ENCODE measurements at places on chromosomes 16 and 17. TPM values are rescaled to one million over a fixed set of nuclear protein-coding genes. Genes with fewer than 3 reads are reported as not detected.

The INCA1 gene
- 6.9 TPM for polyA plus RNA-seq

The TAC4 gene
- polyA plus RNA-seq, result 0.78 TPM

The IGFALS gene
- polyA plus RNA-seq, result not detected

The KRT14 gene
- polyA plus RNA-seq, result not detected

The TEX19 gene
- not detected for polyA plus RNA-seq

The PRR11 gene
- polyA plus RNA-seq, result 2.2 TPM

The NGFR gene
- polyA plus RNA-seq, result 12.2 TPM

The PRR29 gene
- 1.7 TPM for polyA plus RNA-seq

The GLP2R gene
- not detected for polyA plus RNA-seq

The CTF1 gene
- 23.4 TPM for polyA plus RNA-seq

The FZD2 gene
- polyA plus RNA-seq, result 51.5 TPM

The RABEP2 gene
- 34.4 TPM for polyA plus RNA-seq

The KCNJ12 gene
- 11.6 TPM for polyA plus RNA-seq

The TMEM100 gene
- polyA plus RNA-seq, result not detected

The CD300LG gene
- polyA plus RNA-seq, result not detected

The ALOXE3 gene
- polyA plus RNA-seq, result not detected

The KRTAP17-1 gene
- not detected for polyA plus RNA-seq

The CACNG4 gene
- 3.0 TPM for polyA plus RNA-seq

The GNG13 gene
- not detected for polyA plus RNA-seq

The AFMID gene
- 40.1 TPM for polyA plus RNA-seq

The NTN1 gene
- polyA plus RNA-seq, result 0.10 TPM

The KRT23 gene
- polyA plus RNA-seq, result not detected

The CMTM1 gene
- 2.6 TPM for polyA plus RNA-seq

The AATK gene
- 8.0 TPM for polyA plus RNA-seq

The EVPLL gene
- not detected for polyA plus RNA-seq

The OTOP2 gene
- polyA plus RNA-seq, result not detected

The PABPN1L gene
- polyA plus RNA-seq, result not detected

The BICDL2 gene
- not detected for polyA plus RNA-seq

The HBM gene
- not detected for polyA plus RNA-seq

The PIRT gene
- polyA plus RNA-seq, result not detected

The ERN2 gene
- polyA plus RNA-seq, result 0.44 TPM

The BLMH gene
- 39.7 TPM for polyA plus RNA-seq

The TMEM95 gene
- not detected for polyA plus RNA-seq

The CTRB1 gene
- polyA plus RNA-seq, result 0.22 TPM

The ITGB3 gene
- 4.6 TPM for polyA plus RNA-seq

The PROCA1 gene
- polyA plus RNA-seq, result 11.1 TPM

The RNU2-1 gene
- 3.4 TPM for polyA plus RNA-seq

The TLCD3B gene
- not detected for polyA plus RNA-seq

The SOX8 gene
- 5.8 TPM for polyA plus RNA-seq

The GHDC gene
- 7.4 TPM for polyA plus RNA-seq

The CCDC78 gene
- polyA plus RNA-seq, result 3.6 TPM

The GLG1 gene
- polyA plus RNA-seq, result 183 TPM

The C16orf92 gene
- not detected for polyA plus RNA-seq

The CYGB gene
- 3.5 TPM for polyA plus RNA-seq

The TBX6 gene
- 2.2 TPM for polyA plus RNA-seq

All from cardiac muscle cell (in vitro differentiated cells and primary cell).